Activated CD4-positive, alpha-beta T cell treated with anti-CD3 and anti-CD28 coated beads, Interleukin-2, amount 10 ng/mL, durations not matched to agents 24 days and 14 days (primary cell): ENCODE measurements at places on chromosomes 4 and X. TPM values are rescaled to one million over a fixed set of nuclear protein-coding genes. Genes with fewer than 3 reads are reported as not detected.

DNA sequence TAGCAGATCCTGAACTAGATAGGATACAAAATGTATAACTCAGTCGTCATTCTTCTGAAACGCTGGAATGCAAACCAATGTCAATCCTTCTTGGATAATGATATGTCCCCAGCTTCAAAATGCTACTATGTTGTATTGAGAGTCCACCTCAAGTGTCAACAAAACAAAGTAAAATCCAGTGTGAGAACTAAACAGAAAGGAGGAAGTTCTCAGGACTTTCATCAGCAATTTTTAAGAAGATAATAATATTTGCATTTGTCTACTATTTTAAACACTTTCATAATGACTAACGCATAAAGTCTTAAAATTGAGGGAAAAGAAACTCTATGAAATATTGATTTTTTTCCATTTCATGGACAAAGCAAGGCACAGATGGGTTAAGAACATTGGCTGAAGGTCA lies 36.3 kb downstream of the SOD3 start:
- no peaks in the 10 kb centered on the region for H3K36me3 ChIP-seq
- H3K4me3 ChIP-seq, result no peak overlapping the region
- no peaks in the 10 kb centered on the region for H3K4me1 ChIP-seq
- no peak for DNase-seq
- no peaks in the 10 kb centered on the region for H3K27me3 ChIP-seq
- no peak overlapping the region for H3K27ac ChIP-seq

The ATP1B4 gene
- total RNA-seq, result not detected in 2 replicates

DNA sequence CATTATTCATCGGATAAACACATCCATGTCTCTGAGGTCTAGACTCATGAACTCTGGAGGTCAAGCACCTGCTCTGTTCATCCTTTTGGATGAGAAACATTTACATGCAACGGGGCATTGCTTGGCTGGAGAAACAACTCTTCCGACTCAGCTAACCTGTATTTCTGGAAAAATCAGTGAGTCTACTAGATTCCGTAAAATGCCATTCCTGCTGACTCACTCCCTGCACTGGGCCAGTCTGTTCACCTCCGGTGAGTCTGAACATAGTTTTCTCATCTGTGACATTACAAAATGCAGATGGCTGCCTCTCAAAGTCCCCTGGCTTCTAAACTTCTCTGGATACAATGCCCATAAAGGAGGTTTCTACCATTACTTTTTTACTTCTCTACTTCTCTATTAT lies 185.7 kb upstream of the HS3ST1 start:
- H3K27ac ChIP-seq, result no peak overlapping the region
- peaks cover 2% of the 10 kb centered on the region for H3K27me3 ChIP-seq
- DNase-seq, result no peak
- no peak overlapping the region for H3K4me3 ChIP-seq

DNA sequence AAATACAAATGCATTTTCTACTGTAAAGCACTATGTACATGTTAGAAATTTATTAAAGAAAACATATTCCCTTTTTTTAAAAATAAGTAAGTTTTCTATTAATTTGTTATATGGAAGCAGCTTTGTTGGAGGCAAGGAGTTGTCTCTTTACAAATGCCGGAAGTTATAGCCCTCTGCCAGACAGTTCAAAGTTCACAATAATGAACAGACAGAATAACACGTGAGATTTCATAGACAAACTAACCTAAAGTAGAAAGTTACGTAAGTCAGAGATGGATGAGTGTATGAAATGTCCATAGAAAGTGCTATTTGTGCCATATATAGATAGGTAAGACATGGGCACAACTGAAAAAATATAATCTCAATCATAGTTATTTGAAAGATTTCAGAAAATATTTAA lies 43.9 kb upstream of the NEIL3 start:
- peaks cover 14% of the 10 kb centered on the region for H3K27me3 ChIP-seq
- no peaks in the 10 kb centered on the region for H3K36me3 ChIP-seq
- H3K4me3 ChIP-seq, result no peak overlapping the region

GRCh38 chrX:17496407-17496806 lies 121.4 kb downstream of the NHS start:
- no peaks in the 10 kb centered on the region for H3K4me1 ChIP-seq
- no peak for DNase-seq
- H3K27me3 ChIP-seq, result no peaks in the 10 kb centered on the region

- no peak overlapping the region for H3K27ac ChIP-seq
- peaks cover 5% of the 10 kb centered on the region for H3K4me1 ChIP-seq
- H3K4me3 ChIP-seq, result no peak overlapping the region
- peaks cover 25% of the 10 kb centered on the region for H3K27me3 ChIP-seq
Observed at GRCh38 chr4:143616771-143617170, 83.7 kb downstream of the FREM3 start.

DNA sequence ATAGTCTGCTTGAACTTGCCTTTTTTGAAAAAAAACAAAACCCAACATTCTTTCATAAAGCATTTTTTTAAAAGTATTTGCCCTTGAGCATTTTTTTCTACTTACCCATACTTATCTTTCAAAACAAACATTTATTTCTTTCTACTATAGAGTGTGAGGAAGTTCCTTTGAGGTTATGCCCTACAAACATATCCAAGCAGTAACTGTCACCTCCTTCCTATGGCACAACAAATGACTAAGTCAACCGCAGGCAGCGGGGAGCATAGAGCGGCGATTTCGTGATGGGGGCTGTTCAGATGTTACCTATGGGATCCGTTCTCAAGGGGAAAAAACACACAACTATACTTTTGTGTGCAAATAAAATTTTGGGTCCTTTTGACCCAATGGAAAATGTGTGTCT lies 19.4 kb downstream of the SPRY1 start:
- no peaks in the 10 kb centered on the region for H3K27me3 ChIP-seq
- H3K36me3 ChIP-seq, result no peaks in the 10 kb centered on the region
- peaks cover 70% of the 10 kb centered on the region for H3K4me1 ChIP-seq
- peak; percentile 88 for DNase-seq
- peak overlapping the region; percentile 99 for H3K27ac ChIP-seq

The EPGN gene
- not detected in 2 replicates for total RNA-seq

The GLUD2 gene
- 0.68 and 0.95 TPM in 2 replicates for total RNA-seq

The PPP2R2C gene
- total RNA-seq, result not detected in 2 replicates

DNA sequence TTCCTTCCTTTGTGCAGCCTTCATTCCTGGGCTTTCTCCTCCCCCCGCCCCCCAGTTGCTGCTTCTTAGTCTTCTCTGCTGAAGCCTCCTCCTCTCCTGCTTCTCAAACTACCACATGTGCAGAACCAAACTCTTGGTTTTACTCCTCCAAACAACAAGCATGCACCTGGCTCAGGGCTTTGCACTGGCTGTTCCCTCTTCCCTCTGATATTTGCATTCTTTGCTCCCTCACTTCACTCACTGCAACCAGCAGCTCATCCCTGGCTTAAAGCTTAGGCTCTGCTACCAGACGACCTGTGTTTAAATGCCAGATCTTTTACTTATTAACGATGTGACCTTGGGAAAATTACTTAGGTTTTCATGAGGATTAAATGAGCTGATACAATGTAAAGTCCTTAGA lies 51.4 kb downstream of the MED28 start:
- H3K36me3 ChIP-seq, result no peaks in the 10 kb centered on the region
- no peak for DNase-seq
- H3K27ac ChIP-seq, result no peak overlapping the region
- H3K27me3 ChIP-seq, result peaks cover 8% of the 10 kb centered on the region
- H3K4me1 ChIP-seq, result no peaks in the 10 kb centered on the region

The PHKA1 gene
- total RNA-seq, result 9.2 and 9.9 TPM in 2 replicates

- H3K4me3 ChIP-seq, result no peak overlapping the region
- no peak overlapping the region for H3K27ac ChIP-seq
- H3K27me3 ChIP-seq, result no peaks in the 10 kb centered on the region
- H3K4me1 ChIP-seq, result peaks cover 39% of the 10 kb centered on the region
Observed at GRCh38 chr4:168857546-168858314, 152.3 kb downstream of the CBR4 start.

- H3K27me3 ChIP-seq, result no peaks in the 10 kb centered on the region
- no peak overlapping the region for H3K4me3 ChIP-seq
- no peak for DNase-seq
- no peak overlapping the region for H3K27ac ChIP-seq
Observed at GRCh38 chrX:118225711-118226428, 109.3 kb upstream of the KLHL13 start.

DNA sequence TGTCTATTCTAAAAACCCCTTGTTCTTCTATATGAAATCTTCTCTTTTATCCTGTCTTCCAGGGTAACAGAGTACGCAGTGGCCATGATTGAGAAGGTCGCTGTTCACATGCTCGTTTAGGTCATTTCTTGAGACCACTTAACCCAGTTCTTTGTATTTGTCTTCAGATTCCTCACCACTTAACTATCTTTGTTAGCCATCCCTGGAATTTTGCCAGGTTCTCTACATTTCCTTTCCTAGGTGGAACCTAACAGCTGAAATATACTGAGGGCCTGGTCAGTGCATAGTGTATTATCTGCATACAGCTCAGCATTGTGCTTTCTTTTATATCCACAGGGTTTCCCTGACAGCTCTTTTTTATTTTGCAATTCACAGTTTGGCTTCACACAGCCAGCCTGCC lies 148.9 kb upstream of the GALNT7 start:
- H3K4me1 ChIP-seq, result no peaks in the 10 kb centered on the region
- H3K27me3 ChIP-seq, result peaks cover 14% of the 10 kb centered on the region
- no peak overlapping the region for H3K27ac ChIP-seq
- H3K36me3 ChIP-seq, result no peaks in the 10 kb centered on the region
- H3K4me3 ChIP-seq, result no peak overlapping the region

- H3K4me3 ChIP-seq, result peak overlapping the region; percentile 95
- peak; percentile 84 for DNase-seq
- peak overlapping the region; percentile 88 for H3K27ac ChIP-seq
- no peaks in the 10 kb centered on the region for H3K27me3 ChIP-seq
- H3K4me1 ChIP-seq, result no peaks in the 10 kb centered on the region
Observed at GRCh38 chrX:66728818-66729271, 90.0 kb upstream of the EDA2R start.

The DGKK gene
- total RNA-seq, result not detected in 2 replicates

DNA sequence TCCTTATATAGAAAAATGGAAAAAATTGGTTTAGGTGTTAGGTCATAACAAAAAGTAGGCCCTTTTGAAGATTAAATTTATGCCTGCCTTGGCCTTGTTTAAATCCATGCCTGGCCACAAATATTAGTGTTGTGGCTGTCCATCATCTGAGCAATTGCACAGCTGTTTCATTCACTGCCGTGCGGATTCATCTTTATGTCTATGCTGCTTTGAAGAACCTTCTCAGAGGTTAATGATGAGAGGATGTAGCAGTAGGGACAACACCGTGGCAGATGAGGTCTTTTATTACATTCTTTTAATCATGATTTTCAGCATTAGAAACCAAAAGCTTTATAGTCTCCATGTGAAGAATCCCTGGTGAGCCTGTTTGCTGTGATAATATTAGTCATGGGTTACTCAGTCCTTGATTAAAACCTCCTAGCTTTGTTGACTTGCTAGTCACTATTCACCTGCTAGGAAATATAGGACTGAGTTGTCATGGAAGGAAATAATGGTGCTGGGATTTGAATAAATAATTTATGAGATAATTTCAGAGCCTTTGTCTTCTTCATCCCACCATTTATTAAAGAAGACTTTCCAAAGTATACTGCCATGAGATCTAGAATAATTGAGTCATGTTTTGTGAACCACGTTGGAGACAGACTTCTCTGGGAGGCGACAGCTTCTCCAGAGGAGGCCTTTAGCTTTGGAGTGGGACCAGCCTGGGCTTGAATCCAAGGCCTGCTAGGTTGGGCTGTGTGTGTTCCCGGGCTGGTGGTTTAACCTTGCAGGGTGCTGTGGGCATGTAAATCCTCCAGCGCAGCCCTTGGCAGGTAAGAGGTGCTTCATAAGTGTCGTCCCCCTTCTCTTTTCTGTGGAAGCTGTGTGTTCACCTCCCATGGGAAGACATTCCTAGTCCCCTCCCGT lies 53.5 kb downstream of the PTTG2 start:
- peaks cover 17% of the 10 kb centered on the region for H3K36me3 ChIP-seq
- H3K27me3 ChIP-seq, result no peaks in the 10 kb centered on the region
- H3K4me3 ChIP-seq, result no peak overlapping the region
- DNase-seq, result no peak
- no peaks in the 10 kb centered on the region for H3K4me1 ChIP-seq
- H3K27ac ChIP-seq, result no peak overlapping the region

GRCh38 chr4:184419976-184420375 lies 54.4 kb downstream of the IRF2 start:
- peak overlapping the region; percentile 91 for H3K27ac ChIP-seq

- no peaks in the 10 kb centered on the region for H3K36me3 ChIP-seq
- H3K4me3 ChIP-seq, result no peak overlapping the region
- H3K27me3 ChIP-seq, result no peaks in the 10 kb centered on the region
- no peak for DNase-seq
- no peak overlapping the region for H3K27ac ChIP-seq
Observed at GRCh38 chr4:97761445-97762114, 381.7 kb downstream of the STPG2 start.

The GNRHR gene
- not detected in 2 replicates for total RNA-seq

DNA sequence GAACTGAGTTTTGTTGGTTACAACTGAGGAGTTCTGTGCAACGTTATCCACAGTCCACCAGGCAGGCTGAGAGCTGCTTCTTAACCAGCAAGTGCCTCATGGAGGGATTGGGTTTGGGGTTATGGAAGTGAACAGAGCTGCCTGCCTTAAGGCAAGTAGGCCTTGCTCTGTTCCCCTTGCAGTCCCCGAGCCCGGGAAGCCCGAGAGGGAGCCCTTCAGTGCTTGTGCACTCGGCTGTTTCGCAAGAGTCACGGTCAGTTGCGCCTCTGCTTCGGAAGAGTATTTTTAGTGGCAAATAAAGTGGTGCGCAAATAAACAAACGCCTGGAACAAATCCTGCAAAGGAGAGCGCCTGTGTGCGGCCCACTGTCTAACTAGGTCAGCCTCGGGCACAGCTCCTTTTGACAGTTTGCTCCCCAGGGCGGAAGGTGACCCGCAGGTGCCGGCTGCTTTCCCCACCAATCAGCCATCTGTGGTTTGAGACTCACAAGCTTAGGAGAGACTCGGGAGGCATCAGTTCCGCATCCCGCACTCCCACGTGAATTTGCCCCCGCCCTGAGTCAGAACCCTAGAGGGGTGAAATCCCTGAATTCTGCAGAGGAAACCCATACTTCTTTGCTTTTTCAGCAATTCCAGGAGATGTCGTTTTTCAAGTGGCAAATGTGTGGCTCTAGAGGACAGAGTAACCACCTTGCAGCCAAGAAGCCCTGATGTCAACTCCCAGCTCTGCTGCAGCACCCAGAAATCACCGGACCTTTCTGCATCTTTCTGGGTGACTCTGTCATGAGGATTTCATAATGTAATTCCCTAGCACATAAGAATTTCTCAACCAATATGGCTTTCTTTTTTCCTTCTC lies 56.8 kb downstream of the LGI2 start:
- DNase-seq, result no peak
- H3K27me3 ChIP-seq, result peaks cover 19% of the 10 kb centered on the region
- H3K4me3 ChIP-seq, result no peak overlapping the region
- no peaks in the 10 kb centered on the region for H3K4me1 ChIP-seq

DNA sequence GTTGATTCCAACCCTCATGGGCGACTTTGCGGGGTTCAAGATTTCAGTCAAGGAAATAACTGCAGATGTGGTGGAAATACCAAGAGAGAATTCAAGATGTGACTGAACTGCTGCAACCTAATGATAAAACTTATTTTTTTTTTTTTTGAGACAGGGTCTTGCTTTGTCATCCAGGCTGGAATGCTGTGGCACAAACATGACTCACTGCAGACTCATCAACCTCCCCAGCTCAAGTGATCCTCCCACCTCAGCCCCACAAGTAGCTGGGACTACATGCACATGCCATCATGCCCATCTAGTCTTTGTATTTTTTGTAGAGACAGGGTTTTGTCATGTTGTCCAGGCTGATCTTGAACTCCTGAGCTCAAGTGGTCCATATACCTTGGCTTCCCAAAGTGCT lies 19.5 kb upstream of the WDFY3 start:
- no peaks in the 10 kb centered on the region for H3K36me3 ChIP-seq
- no peak overlapping the region for H3K27ac ChIP-seq
- no peak for DNase-seq
- H3K27me3 ChIP-seq, result no peaks in the 10 kb centered on the region
